ENCODE measurements at places on chromosomes 3 and 15.

DNA sequence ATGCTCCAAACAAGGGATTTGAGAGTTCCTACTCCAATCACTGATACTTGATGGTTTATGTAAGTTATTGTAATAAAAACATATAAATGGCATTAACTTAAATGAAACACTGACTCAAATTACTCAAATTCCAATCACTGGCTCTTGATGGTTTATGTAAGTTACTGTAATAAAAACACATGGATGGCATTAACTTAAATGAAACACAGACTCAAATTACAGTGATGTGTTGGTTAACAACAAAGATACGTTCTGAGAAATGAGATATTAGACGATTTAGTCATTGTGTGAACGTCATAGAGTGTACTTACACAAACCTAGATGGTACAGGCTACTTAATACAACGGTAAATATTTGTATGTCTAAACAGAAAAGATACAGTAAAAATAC is 6.6 kb downstream of the MOBP start:
- DNase-seq = no peak

GRCh38 chr15:90402223-90402622 is 14.2 kb downstream of the IQGAP1 start:
- peak; percentile 57 for DNase-seq

DNA sequence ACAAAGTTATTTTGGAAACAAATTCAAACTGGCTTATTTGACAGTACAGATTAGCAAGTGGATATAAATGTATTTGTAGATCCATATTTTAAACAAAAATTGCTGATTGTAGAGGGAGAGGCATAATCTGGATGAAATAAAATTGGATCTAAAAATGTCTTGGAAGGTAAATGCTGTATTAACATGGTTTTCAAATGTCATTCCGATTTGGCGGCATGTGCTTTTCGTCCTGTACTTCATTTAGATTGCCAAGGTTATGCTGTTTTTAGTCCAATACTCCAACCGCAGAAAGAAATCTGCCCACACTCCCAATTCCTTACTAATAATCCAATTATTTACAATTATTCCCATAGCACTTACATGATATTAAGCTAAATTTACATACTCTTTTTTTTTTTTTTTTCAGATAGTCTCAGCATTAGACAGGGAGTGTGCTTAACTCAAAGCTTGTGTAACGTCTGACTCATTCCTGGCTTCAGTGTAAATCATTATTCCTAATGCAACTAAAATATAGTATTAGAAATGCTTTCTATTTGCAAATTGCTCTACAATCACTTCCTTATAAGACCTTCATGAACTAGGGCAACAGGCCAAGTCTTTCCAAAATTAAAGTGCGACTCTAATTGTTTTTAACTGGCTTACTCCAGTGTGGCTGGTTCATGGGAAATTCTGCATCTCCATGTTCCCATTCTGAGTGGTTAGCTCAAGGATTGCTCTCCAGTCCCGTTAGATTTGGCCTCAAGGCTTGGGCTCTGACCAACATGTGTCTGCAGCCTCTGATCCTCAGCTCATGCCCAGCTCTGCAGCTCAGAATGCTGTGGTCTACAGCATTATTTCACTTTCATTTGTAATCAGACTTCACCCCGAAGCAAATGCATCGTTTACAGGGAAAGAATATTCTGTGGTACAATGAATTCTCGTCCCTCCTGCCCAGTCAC is 103.9 kb downstream of the FBN1 start:
- DNase-seq = no peak

DNA sequence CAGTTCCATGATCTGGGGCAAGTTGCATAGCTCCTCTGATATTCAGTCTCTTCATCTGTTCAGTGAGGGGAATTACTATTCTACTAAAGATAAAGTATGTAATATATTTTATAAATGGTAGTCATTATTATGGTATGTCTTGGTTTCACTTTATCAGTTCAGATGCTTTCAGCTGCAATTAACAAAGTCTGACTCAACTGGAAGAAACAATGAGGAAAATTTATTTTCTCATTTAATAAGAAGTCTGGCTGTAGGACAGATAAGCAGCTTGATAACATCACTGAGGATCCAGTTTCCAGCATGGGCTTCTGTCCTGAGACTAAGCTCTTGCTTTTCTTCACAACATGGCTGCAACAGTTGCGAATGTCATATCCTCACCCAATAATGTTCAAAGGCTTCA is 354.3 kb upstream of the TRIM42 start:
- DNase-seq = no peak

GRCh38 chr15:93296759-93297500 is 207.9 kb upstream of the RGMA start:
- DNase-seq = no peak

- no peak for DNase-seq
Measured at GRCh38 chr3:172279191-172279640, 169.0 kb downstream of the GHSR start.

DNA sequence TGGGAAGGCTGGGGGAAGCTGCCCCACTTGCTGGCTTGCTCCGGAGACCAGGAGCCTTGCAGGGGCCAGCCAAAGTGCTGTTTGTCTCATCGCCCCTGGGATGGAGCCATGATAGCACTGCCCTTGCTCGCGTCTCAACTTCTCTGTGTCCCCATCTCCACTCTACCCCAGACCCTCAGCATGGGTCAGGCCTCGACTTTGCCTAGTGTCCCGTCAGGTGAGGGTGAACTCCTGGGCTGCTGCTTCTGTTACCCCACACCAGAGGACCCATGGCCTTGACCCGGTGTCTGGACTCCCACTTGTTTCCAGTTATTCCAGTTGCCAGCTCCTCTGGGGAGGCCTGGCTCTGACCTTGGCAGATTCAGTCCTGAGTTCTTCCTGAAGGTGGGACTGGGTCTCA is 36.5 kb upstream of the DUSP7 start:
- no peak for DNase-seq

DNA sequence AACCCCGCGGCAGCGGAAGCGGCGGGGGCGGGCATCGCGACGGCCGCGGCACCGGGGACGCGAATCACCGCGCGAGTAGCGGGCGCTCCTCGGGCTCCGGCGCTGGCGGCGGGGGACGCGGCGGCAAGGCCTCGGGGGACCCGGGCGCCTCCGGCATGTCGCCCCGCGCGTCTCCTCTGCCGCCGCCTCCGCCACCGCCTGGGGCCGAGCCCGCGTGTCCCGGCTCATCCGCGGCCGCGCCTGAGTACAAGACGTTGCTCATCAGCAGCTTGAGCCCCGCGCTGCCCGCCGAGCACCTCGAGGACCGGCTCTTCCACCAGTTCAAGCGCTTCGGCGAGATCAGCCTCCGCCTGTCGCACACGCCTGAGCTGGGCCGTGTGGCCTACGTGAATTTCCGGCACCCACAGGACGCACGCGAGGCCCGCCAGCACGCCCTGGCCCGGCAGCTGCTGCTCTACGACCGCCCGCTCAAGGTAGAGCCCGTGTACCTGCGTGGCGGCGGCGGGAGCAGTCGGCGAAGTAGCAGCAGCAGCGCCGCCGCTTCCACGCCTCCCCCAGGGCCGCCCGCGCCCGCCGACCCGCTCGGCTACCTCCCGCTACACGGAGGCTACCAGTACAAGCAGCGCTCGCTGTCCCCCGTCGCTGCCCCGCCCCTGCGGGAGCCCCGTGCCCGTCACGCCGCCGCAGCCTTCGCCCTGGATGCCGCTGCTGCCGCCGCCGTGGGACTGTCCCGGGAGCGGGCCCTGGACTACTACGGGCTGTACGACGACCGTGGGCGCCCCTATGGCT is 675 bp downstream of the RBM15B start:
- peak; percentile 73 for DNase-seq

- no peak for DNase-seq
Measured at GRCh38 chr3:115670911-115671310, 47.6 kb downstream of the GAP43 start.

GRCh38 chr15:38128341-38128781 is 124.3 kb upstream of the SPRED1 start:
- DNase-seq = no peak

DNA sequence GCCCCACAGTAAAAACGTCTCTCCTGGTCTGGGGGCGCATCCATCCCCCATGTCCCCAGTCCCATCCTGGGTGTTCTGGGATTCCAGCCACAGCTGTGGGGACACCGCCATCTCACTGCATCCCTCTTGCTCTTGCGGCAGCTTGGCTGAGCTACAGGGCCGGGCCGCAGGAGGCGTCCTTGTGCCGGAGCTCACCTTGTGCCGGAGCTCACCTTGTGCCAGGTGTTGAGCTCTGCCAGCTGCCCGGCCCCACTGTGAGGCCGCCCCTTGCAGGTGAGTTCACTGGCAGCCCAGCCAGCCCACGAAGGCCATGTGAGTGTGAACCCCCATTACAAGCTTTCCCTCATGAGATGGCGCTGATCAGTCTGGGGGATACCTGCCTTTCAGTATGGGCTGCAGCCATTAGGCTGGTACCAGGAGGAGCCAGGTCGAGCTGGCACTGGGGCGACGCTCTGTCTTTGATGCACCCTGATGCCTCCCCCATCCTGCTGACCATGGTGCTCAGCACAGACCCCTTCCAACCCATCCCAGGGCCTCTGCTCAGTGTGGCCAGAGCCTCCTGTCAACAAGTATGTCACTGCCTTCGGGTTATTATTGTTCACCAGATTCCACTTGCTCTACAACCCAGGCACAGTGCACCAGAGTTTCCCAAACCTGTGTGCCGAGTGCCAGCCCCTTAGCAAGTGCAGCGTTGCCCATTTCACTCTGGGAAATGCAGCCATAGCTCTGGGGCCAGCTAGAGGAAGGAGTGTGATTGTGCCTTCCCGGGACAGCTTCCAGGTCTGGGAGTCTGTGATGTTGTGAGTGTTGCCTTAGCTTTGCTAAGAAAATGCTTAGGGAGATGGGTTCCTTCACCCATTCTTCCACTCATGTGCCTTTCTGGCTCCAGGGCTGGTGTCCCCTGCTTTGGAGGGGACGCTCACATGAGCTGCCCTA is 105.7 kb downstream of the APBA2 start:
- DNase-seq = no peak

- DNase-seq = no peak
Measured at GRCh38 chr3:155012584-155012983, 67.5 kb upstream of the MME start.

GRCh38 chr3:112464264-112464663 is 35.0 kb downstream of the BTLA start:
- DNase-seq = no peak

- DNase-seq = no peak
Measured at GRCh38 chr3:192033246-192033645, 572.3 kb downstream of the PYDC2 start.

DNA sequence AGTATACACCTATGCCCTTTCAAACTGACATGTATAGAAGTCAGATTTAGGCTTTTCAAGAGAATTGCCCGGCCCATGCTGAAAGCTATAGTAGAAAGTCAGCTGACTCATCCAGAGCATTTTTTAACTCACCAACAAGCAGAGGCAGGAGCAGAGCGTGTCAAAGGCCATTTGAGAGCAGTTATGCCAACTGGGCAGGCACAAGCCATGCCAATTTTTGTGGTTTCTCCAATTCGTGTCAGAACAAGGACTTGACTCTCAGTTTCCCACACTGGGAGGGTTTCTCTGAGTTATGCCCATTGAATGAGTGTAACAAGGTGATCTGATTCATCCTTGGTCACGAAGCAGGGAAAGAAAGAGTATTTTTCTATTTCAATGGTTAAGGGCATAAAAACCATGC is 403.3 kb upstream of the THBS1 start:
- no peak for DNase-seq

GRCh38 chr15:78182821-78183220 is 33.7 kb downstream of the IDH3A start:
- no peak for DNase-seq

DNA sequence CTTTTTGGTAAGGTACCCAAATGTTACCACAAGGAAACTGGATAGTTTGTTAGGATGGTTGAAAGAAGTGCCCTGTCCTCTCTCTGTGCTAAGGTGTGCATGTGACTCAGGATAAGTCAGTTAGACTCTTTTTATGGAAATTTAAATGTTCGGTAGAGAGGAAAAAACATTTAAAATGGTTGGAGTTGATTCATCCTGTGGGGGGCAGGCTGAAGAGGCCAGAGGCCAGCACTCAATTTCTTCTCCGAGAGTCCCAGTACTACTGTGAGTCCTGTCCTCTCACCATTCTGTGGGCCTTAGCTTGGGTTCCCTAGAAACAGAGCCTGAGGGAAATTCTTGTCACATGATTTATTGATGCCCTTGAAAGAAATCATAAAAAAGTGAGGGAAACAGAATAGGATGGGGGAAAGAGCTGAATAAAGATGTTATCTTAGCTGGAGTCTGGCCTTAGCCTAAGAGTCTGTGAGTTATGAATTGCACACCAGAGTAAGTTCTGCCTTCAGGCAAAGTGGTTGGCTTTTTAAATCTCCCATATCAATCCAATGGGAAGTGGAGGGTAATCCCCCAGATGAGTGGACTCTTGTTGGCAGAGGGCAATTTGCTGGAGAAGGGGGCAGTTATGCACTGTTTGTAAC is 106.5 kb upstream of the GALNT15 start:
- no peak for DNase-seq

DNA sequence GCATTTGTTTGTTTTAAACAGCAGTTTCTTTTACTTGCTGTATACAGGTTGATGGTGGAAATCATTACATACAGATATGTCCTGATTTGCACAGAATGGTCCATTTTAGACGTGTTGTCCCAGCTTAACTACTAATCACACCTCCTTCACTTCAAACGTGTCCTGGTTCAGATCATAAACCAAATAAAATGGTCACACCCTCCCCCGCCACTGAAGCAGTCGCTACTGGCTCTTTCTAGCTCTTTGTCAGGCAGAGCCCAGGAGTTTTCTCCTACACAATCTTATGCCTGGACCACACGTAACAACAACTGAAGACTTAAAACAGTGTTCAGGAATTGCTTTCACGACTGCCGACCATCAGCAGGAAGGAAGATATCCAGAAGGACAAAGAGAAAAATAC is 73.6 kb downstream of the MESD start:
- DNase-seq = no peak

DNA sequence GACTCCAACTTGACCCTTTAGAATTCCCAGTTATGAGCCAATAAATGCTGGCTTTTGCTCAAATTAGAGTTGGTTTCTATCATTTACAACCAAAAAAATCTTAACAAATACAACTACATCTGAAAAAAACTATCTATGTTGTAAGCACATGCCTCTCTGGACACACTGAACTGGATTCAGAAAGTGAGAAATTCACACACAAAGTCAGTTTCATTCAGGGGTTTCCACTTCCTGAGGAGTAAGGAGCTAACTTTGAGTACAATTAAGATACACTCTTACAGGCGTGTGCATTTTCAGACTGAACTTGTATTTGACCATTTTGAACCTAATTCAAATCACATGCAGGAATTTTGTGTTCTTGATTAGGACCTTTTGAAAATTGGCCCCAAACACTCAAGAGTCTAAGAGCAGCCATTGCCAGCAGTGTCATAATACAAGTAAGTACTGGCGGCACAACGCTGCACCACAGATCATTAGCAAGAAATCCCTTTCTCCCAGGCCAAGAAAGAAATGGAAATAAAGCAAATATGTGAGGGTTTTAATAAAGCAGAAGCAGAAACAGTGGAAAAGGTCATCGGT is 31.2 kb downstream of the LINS1 start:
- no peak for DNase-seq

GRCh38 chr3:155846119-155846518 is 8.1 kb downstream of the SLC33A1 start:
- DNase-seq = no peak

Measured in D341Med (cell line).